ENCODE measurements at places on chromosomes 7 and 10.

DNA sequence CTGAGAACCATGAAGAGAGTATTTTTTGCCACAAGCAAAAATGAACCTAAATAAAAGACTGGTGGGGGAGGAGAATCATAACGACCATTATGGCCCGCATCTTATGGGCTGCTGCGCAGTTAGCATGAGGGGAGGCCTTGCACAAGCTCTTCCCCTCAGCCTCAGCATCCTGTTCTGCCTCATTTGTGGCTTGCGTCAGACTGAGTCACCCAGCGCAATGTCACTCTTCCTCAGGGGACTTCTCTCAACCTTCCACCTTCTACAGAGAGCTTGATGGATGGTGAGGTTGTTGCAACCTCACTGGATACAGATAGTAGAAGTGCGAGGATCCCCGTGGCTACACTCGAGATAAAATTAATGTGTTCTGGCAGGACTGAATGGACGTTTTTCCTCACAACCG is 16.8 kb upstream of the GPR15LG start:
- no peak for DNase-seq

DNA sequence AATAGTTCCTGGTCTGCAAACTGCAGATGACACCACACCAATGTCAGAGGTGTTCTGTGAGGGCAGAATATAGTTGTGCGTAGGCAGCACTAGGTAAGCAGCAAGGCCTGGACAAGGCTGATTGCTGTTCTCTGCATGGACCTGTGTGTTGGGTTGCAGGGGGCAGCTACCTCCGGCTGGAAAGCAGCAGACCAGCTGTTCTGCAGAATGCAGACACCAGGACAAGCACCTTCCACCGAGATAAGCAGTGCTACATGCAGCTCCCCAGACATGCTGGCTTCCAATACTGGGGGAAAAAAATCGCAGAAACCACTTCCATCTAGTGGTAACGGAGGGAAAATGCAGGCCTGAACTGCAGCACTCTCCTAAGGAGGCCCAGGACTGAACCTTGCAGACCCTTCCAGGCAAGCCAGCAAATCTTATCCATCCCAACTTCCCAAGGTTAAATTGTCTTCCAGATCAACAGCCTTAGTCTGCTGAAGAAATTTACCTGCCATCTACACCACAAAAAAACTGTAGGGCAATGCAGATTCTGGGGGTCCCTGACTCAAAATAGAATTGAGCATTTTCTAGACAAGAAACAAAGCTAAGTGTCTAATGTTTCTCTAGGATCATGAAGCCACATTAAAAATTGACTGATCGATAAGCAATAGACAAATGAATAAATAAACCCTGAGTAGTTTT is 50.5 kb upstream of the COBL start:
- no peak for DNase-seq

- DNase-seq: no peak
These were observed 267.5 kb downstream of the GATA3 start for GRCh38 chr10:8321990-8322389.

DNA sequence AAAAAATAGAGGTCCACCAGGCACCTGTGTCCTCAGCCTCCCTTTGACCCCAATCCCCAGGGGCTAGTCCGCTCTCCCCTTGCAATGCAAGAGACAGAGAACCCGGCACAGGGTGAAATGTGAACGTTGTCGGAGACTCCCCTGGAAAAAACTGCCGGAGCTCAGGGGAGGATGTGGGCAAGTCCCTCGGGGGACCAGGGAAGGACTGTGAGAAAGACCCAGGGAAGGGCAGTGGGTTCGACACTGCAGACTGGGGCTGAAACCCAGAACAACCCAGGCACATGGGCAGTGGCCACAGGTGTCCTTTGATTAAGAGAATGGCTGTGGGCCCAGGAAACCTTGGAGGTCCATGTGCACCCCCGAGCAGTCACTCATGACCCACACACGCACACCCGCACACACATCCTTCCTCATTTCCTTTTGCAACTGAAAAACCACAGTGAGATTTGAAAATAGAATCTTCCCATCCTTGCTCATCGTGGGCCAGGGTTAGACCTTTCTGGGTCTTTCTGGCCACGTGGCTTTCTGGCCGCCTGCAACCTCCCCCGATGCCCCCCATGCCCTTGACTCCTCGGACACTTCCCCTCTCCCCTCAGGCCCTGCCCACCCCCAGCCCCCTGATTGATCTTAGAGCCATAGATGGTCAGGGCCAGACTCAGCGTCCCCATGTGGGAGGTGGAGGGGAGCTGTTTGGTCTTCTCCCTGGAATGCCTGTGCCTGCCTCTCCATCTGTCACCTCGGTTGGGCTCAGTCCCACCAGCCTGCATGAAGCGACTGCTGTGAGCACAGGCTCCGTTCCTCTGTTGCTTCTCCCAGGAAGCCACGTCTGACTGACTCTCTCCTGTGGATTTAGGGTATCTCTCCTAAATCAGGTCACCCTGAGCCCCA is 7.9 kb downstream of the LAT2 start:
- DNase-seq: no peak

GRCh38 chr7:55110993-55111361 is 92.2 kb downstream of the EGFR start:
- no peak for DNase-seq

DNA sequence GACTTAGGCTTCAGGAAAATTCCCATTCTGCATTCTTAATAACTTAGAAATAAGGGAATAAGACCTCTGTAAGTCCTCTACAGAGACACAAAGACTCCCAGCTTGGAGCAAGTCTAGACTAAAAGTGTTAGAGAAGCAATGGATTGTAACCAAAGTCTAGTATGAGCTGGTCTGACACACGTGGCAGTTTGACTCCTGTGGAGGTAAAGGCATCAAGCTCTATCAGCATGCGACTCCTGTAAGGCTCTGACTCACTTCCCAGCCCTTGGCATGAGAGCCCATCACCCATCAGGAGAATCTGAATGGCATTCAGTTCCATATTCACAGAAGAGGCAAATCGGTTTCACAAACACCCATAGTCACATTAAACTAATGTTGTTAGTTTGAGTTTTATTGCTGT is 4.4 kb upstream of the VSTM4 start:
- DNase-seq: no peak

DNA sequence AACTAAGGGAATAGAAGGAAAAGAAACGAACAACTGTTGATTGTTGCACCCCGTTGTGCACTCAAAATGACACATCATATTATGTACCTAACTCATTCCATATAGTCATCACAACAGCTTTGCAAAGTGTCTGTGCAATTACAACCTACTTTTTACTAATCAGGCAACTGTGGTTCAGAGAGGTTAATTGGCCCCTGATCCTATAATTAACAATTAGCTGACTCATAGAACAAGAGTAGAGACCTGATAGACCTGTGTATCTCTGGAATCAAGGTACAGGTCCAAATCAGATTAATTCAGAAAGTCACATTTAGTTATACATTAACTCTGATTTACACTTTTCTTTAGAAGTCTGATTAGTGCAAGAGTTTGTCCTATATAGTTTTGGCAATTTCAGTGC is 122.5 kb upstream of the CDK13 start:
- no peak for DNase-seq

DNA sequence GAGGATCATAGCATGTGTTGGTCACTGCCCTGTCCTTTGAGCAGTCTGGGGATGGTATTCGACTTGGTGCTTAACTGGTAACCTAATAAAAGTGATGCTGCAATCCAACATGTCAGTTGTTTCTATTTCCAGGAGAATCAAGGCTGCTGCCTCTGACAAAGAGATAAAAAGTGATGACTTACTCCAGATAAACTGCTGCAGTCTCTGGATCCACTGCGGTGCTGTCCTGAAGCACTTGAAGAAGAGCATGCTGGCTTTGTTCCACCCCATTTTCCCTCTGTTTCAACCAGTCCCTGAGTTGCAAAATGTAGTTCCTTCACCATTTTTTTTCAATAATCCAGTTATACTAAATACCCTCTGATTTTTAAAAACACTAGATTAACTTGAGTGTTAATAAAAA is 403.5 kb upstream of the ANKRD30A start:
- no peak for DNase-seq

GRCh38 chr10:30816159-30816819 is 186.7 kb upstream of the LYZL2 start:
- no peak for DNase-seq

DNA sequence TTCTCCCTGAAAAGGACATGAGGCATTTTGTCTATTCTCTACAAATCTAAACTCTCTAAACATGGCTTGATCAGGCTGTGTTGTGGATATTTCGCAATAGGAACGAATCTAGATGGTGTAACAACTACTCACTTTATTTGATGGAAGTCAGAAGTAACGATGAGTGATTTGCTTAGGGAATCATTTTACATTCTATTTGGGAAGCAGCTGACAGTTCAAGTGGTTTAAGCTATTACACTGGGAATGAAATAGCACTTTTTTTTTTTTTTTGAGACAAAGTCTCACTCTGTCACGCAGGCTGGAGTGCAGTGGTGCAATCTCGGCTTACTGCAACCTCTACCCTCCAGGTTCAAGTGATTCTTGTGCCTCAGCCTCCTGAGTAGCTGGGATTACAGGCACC is 44.1 kb downstream of the NPY start:
- no peak for DNase-seq

GRCh38 chr7:24438232-24438631 is 135.0 kb upstream of the PALS2 start:
- no peak for DNase-seq

DNA sequence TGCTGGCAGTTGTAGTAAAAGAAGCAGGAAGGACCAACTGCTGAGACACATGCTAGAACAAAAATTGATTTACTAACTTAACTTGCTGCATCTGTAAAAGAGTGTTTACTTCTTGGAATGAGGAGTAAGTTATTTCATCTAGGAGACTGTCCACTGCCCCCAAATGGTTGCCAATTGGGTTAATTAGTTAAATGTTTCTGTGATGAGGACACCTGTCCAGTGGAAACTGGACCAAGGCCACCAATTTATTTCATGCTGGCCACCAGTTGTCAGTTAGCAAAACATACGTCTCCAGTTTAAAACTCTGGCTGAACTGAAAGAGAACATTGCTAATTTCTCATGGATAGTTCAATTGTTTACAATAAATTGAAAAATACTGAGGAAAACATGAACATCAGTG is 191.7 kb downstream of the PPP1R9A start:
- no peak for DNase-seq

DNA sequence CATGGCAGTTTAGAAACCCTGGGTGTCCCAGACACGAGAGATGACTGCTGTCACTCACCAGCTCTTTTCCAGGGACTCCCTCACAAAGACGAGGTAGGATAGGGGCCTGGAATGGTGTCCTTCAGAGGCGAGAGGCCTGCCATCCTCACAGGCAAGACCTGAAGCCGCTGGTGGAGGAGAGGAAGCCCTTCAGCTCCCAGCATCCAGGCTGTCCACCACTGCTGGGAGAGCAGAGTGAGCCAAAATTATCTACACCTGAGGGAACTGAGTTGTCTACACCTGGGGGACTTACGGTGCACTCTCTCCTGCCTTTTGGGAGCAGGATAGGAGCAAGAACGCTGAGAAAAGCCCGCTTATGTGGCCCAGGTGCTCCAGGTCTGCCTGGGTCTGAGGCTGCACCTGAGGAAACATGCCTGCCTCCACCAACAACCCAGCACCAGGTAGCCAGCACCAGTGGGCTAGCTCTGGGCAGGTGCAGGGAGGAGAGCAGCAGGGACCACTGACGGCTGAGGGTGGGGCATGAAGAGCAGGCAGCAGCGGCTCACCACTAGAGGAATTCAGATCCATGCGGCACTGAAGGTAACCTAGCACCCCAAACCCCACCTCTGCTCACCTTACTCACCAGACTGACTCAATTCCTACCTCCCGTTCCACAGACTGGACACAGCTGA is 357.2 kb downstream of the SH2D4B start:
- no peak for DNase-seq

DNA sequence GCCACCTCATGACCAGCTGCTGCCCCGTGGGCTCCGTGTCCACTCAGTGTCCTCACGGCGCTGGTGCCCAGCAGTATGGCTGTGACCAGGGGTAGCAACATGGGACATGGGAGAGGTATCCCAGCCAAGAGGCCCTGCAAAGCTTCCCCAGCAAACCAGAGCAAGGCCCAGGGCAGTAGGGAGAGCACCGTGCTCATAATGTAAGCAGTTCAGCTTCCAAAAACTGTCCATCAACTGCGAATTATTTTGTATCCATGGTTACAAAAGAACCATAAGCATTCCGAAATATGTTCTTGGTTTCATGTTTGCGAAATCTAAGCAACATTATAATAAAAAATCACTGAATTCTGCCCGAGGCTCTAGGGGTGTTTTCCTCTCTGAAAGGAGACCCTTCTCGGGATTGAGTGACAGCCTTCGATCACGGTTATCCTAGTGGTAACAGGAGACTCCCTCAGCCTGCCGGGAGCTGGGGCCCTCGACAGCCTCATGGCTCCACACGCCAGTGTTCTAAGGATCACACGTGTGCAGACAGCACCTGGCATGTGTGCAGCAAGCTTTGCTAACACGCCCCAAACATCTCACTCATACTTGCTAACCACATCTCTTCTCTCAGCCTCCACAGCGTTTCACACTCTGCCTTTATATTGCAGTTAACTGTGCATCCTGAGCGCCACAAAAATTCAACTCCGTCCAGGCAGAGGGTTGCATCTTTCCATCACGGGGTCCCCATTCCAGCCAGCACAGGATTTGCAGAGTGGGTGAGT is 117.6 kb downstream of the DIP2C start:
- DNase-seq: no peak

GRCh38 chr10:78188446-78188845 is 154.8 kb downstream of the RPS24 start:
- DNase-seq: no peak

DNA sequence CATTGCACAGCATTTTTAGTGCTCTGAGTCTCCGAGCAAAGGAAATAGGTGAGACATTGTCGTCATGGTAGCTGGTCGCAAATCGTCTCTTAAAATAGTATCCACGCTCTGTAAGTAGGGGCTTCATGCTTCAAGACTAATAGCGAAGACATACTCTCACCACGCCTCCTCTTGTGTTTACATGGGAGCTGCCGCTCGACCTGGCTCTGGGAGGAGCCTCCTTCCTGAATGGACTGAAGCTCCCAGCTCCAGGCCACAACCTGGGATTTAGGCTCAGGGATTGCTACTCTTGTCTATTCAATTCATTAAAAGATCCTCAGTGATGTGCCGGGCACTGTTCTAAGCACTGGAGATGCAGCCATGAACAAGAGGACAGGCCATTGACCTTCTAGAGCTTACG is 196.1 kb upstream of the GALNT17 start:
- DNase-seq: no peak

- no peak for DNase-seq
These were observed 140.4 kb upstream of the GDF10 start for GRCh38 chr10:47159361-47160260.

- no peak for DNase-seq
These were observed 23.3 kb upstream of the SMARCD3 start for GRCh38 chr7:151271699-151272355.

DNA sequence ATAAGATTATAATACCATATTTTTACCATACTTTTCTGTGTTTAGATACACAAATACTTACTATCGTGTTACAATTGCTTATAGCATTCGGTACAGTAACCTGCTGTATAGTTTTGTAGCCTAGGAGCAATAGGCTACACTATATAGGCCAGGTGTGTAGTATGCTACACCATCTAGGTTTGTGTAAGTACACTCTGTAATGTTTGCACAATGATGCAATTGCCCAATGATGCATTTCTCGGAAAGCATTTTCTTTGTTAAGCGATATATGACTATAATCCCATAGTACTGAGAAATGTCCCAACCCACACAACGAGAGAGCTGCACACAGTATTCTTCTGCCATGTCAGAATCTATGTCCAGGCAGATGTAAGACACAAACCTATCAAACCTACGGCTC is 160.0 kb downstream of the NEBL start:
- no peak for DNase-seq

All from central memory CD4-positive, alpha-beta T cell (primary cell).